ENCODE measurements at places on chromosomes 12 and 14. TPM values are rescaled to one million over a fixed set of nuclear protein-coding genes. Genes with fewer than 3 reads are reported as not detected.

DNA sequence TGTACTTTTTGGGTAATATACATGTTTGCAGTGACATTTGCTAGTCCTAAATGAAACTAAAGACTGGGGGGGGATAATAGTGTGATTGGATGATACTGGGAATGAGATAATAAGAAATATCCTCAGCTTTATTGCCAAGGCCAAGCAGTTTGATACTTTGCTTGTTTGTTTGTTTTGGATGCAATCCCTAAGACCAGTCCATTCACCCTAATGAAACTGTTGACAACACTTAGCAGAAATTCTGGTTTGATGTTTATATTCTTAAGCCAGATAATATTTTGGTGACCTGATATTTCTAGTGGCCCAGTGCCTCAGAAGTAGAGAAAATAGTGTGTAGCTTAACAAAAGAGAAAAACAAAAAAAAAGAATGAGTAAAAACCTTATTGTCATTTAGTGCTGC, 1.8 kb downstream of the PHC1 start:
- no peak for DNase-seq

DNA sequence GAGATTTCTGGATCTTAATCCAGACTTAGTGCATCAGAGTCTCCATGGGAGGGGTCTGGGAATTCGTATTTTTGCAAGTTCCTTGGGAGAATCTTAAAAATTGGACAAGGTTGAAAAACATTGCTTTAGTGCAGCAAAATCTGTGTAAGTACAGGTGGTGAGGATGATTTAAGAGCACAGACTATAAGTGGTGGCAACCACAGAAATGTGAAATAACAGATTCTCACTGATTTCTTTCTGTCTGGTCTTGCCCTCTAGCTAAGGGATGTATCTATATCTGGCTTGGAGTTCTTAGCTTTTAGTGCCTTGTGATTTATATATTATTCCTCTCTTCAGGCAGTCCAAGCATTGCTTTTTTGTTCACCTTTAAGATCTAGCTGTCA, 116.2 kb downstream of the DIP2B start:
- DNase-seq = no peak

DNA sequence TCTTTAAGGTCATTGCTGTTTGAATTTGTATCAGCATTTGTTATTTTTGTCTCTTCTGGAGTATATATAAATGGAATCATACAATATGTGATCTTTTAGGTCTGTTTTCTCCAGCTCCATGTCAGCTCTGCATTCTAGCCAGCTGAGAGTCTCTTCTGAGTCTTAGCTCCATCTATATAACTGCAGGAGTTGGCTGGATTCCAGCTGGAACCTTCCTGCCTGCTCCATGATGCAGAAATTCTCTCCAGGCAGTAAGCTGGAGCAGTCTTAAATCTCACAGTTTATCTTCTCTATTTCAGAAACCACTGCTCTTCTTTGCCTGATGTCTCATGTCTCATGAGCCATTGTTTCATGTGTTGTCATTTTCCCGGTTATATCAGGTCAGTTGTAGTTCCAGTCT, 827.6 kb downstream of the NRXN3 start:
- no peak for DNase-seq

GRCh38 chr12:55712700-55713415, 3.0 kb upstream of the BLOC1S1 start:
- no peak for DNase-seq

GRCh38 chr12:15212930-15213329, 8.3 kb downstream of the RERG start:
- no peak for DNase-seq

The CISTR gene
- 4.0 TPM for total RNA-seq

GRCh38 chr14:55434805-55435174, 5.6 kb downstream of the TBPL2 start:
- no peak for DNase-seq

DNA sequence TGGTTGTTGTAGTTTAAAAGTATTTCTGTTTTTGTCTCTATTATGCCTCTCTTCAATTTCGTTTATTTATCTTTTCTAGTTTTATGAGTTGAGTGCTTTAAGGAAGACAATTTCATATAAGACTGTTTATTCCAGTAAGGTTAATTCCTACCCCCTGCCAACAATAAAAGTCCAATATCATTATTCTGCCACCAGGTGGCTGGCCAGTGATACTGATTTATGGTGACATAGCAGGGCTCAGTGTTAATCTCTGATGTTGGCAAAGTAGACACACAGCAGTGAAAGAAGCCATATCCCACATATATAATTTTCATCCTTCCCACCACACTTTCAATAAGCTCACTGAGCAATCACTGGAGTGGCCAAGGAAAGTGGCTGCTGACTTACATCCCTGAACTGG, 69.0 kb upstream of the BMP4 start:
- DNase-seq = no peak

DNA sequence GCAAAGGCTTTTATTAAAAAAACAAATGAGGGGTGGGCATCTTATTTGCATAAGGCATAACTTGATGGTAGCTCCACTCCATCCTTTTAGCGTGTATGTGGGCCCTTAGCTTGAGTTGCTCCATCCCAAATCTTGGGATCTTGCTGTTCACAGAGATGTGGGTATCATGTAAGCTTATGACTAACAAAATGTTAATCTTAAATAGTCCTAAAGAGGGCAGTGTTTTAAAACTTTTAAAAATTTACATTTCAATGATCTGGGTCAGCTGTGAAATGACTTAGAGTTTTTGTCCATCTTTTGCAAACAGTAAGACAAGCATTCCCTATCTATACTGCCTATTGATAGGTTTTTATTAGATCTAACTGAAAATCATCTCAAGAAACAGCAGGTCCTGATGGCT, 86.0 kb downstream of the SLCO1A2 start:
- no peak for DNase-seq

Data from right cardiac atrium (tissue), 5 donors.